ENCODE measurements at places on chromosomes 2 and 18.

DNA sequence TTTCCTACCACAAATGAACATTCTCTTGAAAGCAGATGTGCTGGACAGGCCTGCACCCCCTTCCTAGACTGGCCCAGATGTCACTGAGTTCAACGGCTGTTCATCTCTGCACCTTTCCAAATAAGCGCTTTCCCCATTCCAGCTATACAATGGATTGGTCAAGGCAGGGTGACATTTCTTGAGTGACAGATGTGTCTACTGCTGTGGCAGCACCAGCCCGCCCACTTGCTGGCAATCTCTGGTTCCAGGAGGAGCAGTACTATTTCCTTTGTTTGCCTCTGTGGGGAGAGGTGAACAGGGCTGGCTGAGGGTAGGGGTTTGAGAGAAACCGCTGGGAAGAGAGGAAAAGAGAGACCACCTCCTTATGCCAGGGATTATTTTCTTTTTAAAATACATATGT lies 269.5 kb upstream of the POU3F3 start:
- DNase-seq, result no peak

GRCh38 chr2:105490204-105490603 lies 91.4 kb upstream of the FHL2 start:
- no peak for DNase-seq

GRCh38 chr2:163455815-163456214 lies 280.0 kb downstream of the FIGN start:
- DNase-seq, result no peak

- DNase-seq, result peak; percentile 54
These were observed 611 bp downstream of the NOL10 start for GRCh38 chr2:10688921-10689807.

DNA sequence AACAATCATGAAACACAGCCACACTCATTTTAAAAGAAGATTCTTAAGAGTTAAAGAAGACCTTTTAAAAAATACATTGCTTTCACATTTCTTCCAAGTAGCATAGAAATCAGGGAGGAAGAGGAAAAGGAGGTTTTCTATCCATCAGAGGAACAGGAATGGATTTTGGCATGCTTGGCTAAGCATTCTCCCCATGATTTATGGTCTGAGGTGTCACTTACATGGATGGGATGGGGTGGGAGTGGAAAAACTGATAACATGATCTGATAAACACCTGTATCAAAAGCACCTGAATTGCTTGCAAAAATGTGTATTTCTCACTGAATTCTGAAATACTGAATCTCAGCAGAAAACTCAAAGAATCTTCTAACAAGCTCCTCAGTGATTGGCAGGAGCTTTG lies 265.9 kb downstream of the NRXN1 start:
- no peak for DNase-seq

DNA sequence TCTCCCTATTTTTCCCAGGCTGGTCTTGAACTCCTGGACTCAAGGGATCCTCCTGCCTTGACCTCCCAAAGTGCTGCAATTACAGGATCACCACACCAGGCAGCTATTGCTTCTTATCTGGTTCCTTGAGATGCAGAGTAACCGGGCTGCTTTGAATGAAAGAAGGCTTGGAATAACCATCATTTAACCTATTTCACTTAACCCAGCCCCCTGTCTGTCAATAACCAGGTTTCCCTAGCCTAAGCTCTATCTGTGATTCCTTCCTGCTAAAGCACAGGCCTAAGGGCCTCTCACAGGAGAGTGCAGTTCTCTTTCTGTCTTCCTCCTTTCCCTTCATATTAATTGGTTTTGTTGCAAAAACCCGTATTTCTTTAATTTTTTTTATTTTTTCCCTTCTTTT lies 393.5 kb upstream of the RAB12 start:
- no peak for DNase-seq

- peak; percentile 9 for DNase-seq
These were observed 67.1 kb downstream of the DIS3L2 start for GRCh38 chr2:232028631-232029030.

All from hematopoietic multipotent progenitor cell treated with erythropoietin and hydrocortisone succinate and interleukin-3 and kit ligand, for 4 days (in vitro differentiated cells).